ENCODE measurements at places on chromosomes 1 and 21.
A peak's percentile ranks its signal among the peaks of the same experiment; 100 is the strongest.

DNA sequence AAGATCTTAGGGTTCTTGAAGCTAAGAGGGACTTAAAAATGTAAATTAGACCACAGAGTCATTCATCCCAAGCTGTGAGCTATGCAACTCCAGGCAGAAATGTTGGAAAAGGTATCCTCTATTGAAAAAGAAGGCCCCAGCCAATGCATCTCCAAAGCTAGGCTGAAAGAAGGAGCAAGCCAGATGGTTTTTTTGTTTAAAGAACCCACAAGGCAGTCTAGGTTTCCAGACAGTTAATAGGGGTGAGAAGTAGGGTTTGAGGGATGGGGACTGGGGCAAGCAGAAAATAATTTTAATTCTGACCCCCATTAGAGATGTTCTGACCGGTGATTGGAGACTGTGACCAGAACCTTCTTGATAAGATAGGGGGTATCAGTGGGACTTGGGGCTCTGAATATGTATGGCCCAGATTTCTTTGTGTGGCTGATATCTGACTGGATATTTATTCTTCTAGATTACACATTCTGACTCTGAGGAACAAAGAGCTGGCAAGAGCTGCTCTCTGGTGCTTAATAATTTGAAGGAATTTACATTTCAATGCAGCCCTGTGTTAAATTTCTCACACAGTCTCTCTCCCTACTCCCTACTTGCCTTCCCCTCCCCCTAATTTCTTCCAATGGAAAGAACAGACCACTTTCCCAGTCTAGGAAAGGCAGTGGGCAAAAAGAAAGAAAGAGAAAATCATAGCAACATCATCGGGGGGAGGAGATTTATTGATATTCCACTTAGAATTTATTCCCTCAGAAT is 104.9 kb downstream of the NUF2 start:
- no peak for DNase-seq

- DNase-seq = no peak
Measured at GRCh38 chr1:1198423-1199140, 7.8 kb downstream of the TNFRSF18 start.

- DNase-seq = no peak
Measured at GRCh38 chr21:37564924-37565529, 198.5 kb downstream of the DYRK1A start.

- DNase-seq = no peak
Measured at GRCh38 chr1:44261962-44262361, 48.7 kb downstream of the DMAP1 start.

- no peak for DNase-seq
Measured at GRCh38 chr1:17281775-17282181, 26.2 kb upstream of the PADI4 start.

- DNase-seq = no peak
Measured at GRCh38 chr21:28150778-28151177, 841.9 kb downstream of the LTN1 start.

DNA sequence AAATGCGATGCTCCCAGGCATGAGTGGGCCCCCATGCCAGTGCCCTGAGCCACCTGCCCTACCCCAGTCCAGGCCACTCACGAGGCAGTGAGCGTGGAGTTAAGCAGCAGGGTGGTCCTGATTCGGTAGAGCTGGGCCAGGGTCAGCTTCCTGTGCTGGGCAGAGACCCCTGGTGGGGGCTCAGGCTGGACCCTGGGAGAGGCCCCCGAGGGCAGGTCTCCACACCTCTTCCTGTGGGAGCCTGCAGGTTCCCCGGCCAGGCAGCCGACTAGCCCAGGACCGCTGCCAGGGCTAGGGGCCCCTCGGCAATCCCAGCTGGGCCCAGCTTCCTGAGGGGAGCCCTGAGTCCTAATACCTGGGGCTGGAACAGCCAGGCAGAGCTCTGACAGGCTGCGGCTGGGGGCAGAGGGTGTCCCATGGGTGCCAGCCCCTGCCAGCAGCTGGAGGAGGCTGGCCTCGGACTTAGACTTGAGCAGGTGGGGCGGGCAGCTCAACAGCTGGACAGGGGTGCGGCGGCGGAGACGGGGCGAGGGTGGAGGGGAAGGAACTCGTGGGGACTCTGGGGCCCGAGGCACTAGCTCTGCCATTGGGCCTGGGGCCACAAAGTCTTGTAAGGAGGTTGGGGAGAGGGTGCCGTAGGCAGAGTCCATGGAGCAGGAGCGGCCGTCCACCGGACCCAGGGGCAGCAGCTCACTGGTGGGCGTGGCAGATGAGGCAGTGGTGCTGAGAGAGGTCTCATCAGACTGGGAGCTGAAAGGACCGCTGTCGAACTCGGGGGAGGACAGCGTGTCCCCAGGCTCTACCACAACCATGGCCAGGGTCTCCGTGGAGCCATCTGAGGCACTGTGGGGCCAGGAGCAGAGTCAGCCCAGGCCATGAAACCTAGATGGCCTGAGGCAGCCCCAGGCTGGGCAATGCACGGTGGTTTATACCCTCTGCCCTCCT is 2.0 kb upstream of the TNFRSF25 start:
- no peak for DNase-seq

GRCh38 chr1:108732398-108732797 is 14.1 kb upstream of the STXBP3 start:
- no peak for DNase-seq

GRCh38 chr1:150603711-150604110 is 24.3 kb upstream of the MCL1 start:
- DNase-seq = no peak

DNA sequence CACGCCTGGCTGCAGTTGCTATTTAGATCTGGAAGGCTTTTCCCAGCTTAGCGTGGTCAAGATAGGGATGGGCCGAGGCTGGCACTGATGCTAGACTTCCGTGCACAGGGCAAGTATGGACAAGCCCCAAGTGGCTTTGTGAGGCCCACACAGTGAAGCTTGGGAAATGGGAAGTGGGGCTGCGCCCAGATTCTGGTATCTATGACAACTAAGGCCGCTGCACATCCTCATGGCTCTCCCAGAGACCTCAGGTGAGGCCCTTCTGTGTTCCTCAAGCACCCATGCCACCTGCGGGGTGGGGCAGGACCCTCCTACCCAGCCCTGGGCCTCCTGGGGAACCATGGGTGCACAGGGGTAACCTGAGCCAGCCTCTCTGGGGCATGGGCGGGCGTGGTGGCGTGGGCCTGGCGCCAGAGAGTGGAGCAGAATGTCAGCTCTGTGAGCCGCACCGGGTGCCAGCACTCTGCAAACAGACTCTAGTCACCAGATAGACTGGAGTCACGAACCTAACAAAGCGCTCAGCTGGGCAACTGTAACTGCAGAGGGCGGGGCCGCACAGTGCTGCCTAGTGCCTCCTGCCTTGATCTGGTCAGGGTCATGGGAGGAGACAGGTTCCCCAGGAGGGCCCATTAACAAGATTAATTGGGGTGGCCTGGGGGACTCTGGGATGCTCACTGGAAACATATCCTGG is 46.4 kb downstream of the ELF3 start:
- DNase-seq = no peak

GRCh38 chr1:15328351-15329103 is 81.2 kb upstream of the EFHD2 start:
- DNase-seq = no peak

DNA sequence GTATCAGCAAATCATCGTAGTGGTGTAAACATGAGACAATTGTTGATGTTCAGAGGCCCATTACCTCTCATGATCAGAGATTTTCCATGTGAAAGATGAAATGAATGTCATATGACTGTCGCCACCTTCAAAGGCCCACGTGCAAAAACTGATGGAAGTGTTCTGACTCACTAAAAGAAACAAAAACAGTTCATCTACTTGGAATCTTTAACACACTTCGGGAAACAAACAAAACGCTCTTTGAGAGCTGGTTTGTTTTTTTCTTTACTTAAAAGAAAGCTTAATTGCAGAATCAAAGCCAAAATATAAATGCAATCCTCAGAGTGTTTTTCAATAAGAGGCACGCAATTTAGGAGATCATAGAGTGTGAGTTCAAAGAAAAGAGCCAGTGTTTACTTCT is 100.8 kb downstream of the PLPPR4 start:
- DNase-seq = no peak

- no peak for DNase-seq
Measured at GRCh38 chr1:171501305-171502024, 16.1 kb downstream of the PRRC2C start.

- no peak for DNase-seq
Measured at GRCh38 chr1:186943891-186944686, 115.3 kb downstream of the PLA2G4A start.

- DNase-seq = no peak
Measured at GRCh38 chr1:85612704-85613361, 32.3 kb downstream of the CCN1 start.

- no peak for DNase-seq
Measured at GRCh38 chr1:54207287-54207686, 7.3 kb downstream of the MRPL37 start.

- no peak for DNase-seq
Measured at GRCh38 chr1:32830092-32830852, 12.8 kb downstream of the S100PBP start.

DNA sequence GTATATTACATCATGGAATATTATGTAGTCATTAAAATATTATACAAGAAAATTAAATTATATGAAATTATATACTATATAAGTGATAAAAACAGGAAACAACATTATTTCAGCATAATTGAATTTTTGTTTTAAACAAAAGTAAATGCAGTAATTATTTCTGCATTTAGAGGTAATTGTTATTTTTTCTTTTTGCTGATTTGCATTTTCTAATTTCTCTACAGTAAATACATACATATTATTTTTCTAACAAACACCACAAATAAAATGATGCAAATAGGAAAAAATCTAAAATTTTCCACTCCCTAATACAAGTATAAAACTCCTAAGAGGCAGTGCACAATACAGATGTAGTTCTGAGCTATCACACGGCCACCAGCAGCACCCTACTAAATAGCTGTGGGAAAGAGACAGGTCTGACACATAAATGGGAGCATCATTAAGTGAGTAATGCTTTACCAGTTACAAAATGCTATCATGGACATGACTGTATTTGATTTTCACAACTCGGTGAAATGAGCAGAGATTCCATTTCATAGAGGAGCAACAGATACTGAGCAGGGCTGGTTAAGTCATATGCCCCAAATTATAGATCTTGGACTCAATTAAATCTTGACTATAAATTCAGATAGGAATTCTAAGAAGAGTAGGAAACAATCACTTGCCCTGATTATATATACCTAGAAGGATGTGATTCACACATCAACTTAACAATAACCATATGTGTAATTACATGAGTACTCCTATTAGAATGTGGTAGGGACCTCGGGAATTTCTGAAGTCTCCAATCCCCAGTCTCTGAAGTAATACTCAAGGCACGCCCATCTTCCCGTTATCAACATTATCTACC is 49.0 kb downstream of the NRIP1 start:
- no peak for DNase-seq

- DNase-seq = peak; percentile 58
Measured at GRCh38 chr1:27658951-27659496, 13.0 kb downstream of the IFI6 start.

GRCh38 chr21:43691801-43692200 is 27.1 kb upstream of the PDXK start:
- DNase-seq = no peak

GRCh38 chr1:224563666-224564065 is 52.5 kb upstream of the CNIH3 start:
- no peak for DNase-seq

DNA sequence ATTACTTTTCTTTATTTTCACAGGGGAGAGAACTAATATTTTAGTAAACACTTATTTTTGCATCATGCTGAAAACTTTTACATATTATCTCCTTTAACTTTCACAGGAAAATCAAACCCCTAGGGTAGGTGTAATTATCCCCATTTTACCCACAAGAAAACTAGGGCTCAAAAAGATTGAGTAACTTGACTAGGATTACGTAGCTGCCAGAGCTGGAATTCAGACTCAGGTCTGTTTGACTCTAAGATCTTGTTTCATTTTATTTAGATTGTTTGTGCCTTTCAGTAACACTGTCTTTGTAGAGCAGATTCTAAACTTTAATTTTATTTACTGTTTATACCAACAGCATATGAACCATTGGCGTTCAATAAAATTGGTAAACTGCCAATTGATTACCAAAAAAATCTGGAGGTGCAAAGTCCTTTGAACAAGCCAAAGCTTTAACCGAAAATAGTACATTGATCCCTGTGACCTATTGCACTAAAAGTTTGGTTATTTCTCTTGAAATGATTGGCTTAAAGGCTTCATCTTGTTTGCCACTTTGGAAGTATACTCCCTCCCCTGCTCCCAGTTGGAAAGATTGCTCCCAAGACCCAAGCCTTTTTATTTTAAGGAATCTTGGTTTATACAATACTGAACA is 71.0 kb upstream of the WDR26 start:
- no peak for DNase-seq

GRCh38 chr1:27656157-27656893 is 15.7 kb downstream of the IFI6 start:
- DNase-seq = no peak

DNA sequence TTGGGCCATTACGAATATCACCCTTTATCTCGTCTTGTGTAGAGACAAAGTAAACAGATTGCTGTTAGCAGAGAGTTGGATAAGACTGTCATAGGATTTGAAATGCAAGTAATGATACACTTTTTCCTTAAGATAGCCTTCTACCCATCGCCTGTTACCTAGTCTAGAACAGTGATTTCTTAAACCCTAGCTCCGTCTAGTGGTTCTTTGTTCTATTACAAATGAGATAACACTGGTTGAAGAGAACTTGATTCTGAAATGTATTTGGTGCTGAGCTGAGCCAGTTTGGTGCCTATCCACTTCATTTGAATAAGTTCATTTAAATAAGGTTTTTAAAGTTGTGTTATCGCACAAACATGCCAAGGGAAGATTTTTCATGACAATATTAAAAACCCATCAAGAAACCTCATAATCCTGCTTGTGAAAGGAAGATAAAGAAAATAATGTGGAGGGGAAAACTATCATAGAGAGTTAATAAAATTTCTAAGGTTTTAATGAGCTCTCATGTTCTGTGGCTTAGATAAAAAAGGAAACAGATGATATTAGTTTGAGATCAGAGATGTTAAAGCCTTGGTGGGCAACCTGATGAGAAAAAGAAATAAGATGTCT is 1.5 kb upstream of the KCNH1 start:
- no peak for DNase-seq

DNA sequence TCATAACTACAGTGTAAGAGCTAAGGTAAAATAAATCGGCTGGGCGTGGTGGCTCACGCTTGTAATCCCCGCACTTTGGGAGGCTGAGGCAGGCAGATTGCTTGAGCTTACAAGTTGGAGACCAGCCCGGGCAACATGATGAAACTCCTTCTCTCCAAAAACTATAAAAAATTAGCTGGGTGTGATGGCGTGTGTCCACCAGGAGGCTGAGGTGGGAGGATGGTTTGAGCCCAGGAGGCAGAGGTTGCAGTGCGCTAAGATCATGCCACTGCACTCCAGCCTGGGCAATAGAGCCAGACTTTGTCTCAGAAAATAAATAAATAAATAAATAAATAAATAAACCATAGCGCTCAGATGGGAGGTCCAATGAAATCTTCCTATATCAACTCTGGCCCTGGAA is 16.7 kb upstream of the FAM110D start:
- DNase-seq = no peak

GRCh38 chr1:6412896-6413295 is 6.8 kb downstream of the HES2 start:
- DNase-seq = no peak

GRCh38 chr1:77322061-77322900 is 40.5 kb downstream of the AK5 start:
- DNase-seq = no peak

GRCh38 chr1:36123356-36123755 is 1.7 kb downstream of the COL8A2 start:
- no peak for DNase-seq

GRCh38 chr1:182998482-182998881 is 24.7 kb upstream of the LAMC1 start:
- DNase-seq = no peak
